NCI-H2081 (cell line): ENCODE measurements at places on chromosomes 13 and 19.

- DNase-seq = no peak
Measured at GRCh38 chr19:49684983-49685553, 4.3 kb upstream of the ADM5 start.

- no peak for DNase-seq
Measured at GRCh38 chr13:100913143-100913542, 238.5 kb upstream of the TMTC4 start.

DNA sequence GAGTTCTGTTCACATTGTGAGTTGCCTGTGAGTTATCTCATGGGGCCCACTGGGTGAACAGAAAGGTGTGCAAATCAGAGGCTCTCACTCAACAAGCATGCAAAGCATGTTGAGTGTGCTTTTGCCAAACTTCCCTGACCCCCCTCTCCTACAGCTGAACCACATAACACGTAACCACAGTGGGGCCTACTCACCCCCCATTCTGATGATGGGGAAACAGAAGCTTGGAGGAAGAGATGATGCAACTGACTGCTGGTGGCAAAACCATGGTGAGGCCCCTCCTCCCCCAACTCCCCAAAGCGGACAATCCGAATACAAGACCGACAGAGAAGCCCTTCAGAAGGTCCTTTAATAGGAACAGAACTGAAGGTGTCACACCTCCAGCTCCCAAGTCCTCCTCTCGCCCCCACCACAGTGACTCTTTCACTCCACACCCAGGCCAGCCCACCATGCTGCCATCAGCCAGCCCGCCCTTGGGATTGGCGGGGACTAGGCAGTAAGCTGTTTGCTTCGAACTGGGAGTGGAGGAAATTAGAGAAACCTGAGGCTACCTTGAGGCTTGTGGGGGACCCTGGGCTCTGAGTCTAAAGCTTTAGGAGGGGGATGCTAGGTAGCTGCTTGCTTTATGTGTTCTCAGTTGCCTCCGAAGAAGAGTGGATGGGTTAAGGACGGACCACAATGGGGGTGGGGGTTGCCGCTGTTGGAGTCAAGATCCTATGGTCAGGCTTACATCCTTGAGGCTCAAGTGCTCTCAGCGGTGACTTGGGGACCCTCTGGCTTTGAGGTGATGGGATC lies 3.8 kb downstream of the ZNF784 start:
- no peak for DNase-seq

GRCh38 chr13:27170221-27170515 lies 1.4 kb downstream of the USP12 start:
- DNase-seq = no peak

GRCh38 chr13:45372189-45373161 lies 31.5 kb upstream of the TPT1 start:
- no peak for DNase-seq

GRCh38 chr13:25415241-25415640 lies 43.5 kb downstream of the ATP8A2 start:
- DNase-seq = no peak

- DNase-seq = no peak
Measured at GRCh38 chr13:37326334-37326733, 220.9 kb upstream of the CSNK1A1L start.

DNA sequence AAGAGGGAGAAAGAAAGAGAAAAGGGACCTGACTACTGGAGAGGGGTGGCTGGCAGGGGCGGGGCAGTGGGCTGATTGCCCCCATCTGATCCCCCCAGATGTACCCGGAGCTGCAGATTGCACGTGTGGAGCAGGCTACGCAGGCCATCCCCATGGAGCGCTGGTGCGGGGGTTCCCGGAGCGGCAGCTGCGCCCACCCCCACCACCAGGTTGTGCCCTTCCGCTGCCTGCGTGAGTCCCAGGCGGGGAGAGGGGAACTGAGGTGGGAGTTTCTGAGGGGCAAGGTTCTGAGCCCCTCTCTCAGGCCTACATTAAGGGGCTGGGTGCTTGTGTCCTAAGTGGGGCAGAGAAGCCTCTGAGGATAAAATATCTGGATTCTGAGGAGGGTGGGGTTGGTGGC lies 2.4 kb downstream of the APLP1 start:
- no peak for DNase-seq

GRCh38 chr19:38264486-38265212 lies at the start of gene SPINT2:
TSS of gene SPINT2 (plus strand) at chr19:38264573. CDS start at chr19:38264893, 320 bp downstream.
- peak; percentile 90 for DNase-seq

DNA sequence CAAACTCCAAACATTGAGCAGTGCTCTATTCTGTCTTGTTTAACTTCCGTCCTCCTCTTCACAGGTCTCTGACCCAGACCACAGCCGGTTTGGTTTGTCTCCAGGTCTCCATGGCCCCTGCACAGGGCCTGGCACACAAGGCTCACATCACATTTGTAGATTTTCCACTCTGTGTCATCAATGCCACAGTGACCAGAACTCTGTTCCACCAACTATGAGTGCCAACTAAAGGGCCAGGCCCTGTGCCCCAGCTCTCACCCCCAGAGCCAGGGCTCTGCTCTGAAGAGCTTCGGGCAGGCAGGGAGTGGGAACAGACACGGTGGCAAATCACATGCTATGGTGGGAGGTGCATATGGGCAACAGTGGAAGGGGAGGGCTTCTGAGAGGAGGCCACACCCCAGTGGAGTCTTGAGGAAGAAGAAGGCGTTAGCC lies 16.0 kb downstream of the SMG9 start:
- no peak for DNase-seq

DNA sequence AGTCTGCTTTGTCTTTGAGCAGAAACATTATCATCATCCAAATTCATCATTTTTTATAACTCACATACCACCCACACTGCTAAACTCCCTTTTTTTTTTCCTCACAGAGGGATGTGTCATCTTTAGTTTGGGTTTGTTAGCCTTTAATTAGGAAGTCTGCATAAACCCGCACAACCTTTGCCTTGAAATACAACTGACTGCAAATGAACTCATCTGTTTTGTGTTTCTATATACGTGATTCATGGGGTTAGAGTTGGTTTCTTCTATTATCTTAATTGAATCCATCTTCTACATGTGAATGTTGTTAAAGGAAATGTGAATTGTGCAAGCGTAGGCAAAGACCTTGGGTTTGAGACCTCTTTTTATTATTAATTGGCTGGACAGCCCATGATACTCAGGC lies 102.7 kb downstream of the SLAIN1 start:
- no peak for DNase-seq

- DNase-seq = no peak
Measured at GRCh38 chr19:556611-557382, 12.9 kb downstream of the GZMM start.

- DNase-seq = no peak
Measured at GRCh38 chr13:99435116-99435515, 66.2 kb upstream of the TM9SF2 start.

DNA sequence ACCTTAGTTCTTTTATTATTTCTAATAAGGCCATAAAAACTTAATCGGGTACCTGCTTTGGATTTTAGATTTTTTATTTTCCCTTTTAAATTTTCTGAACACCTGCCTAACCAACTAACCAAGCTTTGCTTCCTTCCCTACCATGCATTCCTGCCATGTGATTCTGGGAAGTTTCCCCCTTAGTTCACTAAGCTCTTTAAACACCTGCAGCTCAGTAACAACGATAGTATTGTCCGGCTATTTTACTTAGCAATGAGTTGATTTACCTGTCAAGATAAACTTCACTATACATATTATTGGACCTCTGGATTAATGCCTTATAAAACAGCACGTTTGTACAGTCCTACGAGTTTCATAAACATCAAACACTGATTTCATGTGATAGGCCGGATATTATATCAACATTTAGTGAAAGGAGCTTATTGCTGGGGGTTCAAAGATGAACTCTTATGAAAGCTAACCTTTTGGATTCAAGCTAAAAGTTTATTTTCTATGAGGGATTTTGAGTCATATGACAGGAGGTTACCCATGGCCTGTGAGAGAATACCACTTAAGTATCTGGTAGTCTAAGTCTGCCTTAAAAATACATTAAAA lies 81.0 kb upstream of the STARD13 start:
- no peak for DNase-seq

DNA sequence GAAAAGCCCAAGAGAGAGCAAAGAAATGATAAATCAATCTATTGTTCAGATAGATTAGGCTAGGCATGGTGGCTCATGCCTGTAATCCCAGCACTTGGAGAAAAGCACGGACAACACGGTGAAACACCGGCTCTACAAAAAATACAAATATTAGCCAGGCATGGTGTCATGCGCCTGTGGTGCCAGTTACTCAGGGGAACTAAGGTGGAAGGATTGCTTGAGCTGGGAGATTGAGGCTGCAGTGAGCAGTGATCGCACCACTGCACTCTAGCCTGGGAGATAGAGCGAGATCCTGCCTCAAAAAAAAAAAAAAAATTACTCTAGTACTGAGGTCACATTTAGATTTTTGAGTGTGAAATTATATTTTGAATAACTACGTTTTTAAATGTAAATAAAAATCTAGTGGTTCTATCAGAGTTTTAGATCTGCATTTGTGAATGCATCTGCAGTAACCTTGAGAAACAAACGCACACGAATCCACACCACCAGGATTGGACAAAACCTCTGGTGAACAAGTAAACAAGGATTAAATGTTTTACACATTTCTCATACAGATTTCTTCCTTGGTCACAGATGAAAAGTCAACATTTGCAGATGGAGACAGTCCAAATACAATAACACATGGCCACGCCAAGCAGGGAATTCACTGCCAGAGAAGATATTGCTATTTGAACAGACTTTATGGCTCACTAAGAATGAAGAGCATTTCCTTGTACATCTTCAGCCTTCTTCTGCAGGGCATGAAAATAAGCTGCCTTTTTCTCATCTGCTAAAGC lies 917.6 kb downstream of the PCDH9 start:
- DNase-seq = peak; percentile 12

DNA sequence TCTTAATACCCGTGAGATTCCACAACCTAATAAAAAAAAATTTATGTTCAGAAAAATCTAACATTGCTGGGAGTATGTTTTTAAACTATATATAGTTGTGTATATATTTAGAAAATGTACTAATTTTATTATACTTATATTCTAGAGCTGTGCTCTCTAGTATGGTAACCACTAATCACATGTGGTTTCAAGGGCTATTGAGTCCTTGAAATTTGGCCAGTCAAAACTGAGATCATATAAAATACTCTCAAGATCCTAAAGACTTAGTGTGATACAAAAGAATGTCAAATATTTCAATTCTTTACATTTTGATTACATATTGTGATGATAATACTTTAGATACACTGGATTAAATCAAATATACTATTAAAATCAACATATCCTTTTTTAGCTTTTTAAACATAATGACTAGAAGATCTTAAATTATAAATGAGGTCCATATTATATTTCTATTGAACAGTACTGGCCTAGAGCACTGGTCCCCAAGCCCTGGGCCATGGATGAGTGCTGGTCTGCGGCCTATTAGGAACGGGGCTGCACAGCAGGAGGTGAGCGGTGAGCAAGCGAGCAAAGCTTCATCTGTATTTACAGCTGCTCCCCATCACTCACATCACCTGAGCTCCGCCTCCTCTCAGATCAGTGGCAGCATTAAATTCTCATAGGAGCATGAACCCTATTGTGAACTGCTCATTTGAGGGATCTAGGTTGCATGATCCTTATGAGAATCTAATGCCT lies 176.5 kb upstream of the NBEA start:
- no peak for DNase-seq

- DNase-seq = no peak
Measured at GRCh38 chr13:27559719-27560118, 60.6 kb downstream of the LNX2 start.

GRCh38 chr19:5786593-5787408 lies 2.3 kb upstream of the PRR22 start:
- no peak for DNase-seq
